ENCODE measurements at places on chromosomes 16 and 17. TPM values are rescaled to one million over a fixed set of nuclear protein-coding genes. Genes with fewer than 3 reads are reported as not detected.

The DNAJC7 gene
- 102 TPM for total RNA-seq

The EPOP gene
- total RNA-seq, result 1.3 TPM

The PNMT gene
- not detected for total RNA-seq

The SGCA gene
- total RNA-seq, result 0.64 TPM

The WNT3 gene
- 3.0 TPM for total RNA-seq

The ZNF778 gene
- total RNA-seq, result 6.9 TPM

DNA sequence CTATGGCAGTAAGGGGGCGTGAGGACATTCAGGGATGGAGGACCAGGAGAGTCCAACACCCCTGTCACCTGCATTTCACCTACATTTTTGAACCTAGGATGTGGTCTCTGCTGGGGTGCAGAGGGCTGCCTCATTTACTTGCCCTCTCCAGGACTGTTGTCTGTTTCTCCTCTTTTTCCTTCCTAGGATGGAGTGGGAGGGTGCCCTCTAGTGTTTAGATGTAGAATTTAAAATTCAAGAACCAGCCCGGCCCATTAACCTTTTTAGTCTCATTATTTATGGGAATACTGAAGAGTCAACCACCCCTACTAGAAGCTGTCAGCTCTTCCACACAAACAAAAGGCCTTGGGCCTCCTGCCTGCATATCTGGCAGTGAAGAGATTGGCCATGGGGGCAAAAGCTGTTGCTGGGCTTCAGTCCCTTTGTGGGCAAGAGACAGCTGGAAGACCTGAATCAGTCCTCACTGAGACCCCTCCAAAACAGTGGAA lies 2.5 kb upstream of the STARD3 start:
- peak; percentile 37 for DNase-seq
- H3K27ac ChIP-seq, result no peak overlapping the region
- no peak overlapping the region for H3K4me3 ChIP-seq
- no peaks in the 10 kb centered on the region for H3K36me3 ChIP-seq
- peaks cover 16% of the 10 kb centered on the region for H3K27me3 ChIP-seq
- peaks cover 26% of the 10 kb centered on the region for H3K4me1 ChIP-seq

DNA sequence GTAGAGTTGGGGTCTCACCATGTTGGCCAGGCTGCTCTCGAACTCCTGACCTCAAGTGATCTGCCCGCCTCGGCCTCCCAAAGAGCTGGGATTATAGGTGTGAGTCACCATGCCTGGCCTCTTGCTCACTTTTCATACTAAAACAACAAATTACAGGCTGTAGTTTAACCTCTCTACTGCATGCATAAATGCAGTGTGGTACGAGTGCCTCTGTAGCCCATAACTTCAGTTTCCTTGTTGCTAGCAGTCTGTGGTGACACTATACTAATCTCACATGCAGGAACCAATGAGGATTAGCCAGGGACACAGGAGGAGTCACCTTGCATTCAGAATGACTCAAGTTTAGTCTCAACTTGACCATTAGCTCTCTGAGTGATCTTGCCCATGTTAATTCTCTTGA lies 20.1 kb downstream of the HMOX2 start:
- H3K36me3 ChIP-seq, result peaks cover 30% of the 10 kb centered on the region
- peak; percentile 96 for DNase-seq
- 0 out of 2 replicates have a peak, but pooled peaks cover 3% of the 10 kb centered on the region for H3K27me3 ChIP-seq
- H3K27ac ChIP-seq, result peak overlapping the region; percentile 98
- peak overlapping the region; percentile 76 for H3K4me3 ChIP-seq

DNA sequence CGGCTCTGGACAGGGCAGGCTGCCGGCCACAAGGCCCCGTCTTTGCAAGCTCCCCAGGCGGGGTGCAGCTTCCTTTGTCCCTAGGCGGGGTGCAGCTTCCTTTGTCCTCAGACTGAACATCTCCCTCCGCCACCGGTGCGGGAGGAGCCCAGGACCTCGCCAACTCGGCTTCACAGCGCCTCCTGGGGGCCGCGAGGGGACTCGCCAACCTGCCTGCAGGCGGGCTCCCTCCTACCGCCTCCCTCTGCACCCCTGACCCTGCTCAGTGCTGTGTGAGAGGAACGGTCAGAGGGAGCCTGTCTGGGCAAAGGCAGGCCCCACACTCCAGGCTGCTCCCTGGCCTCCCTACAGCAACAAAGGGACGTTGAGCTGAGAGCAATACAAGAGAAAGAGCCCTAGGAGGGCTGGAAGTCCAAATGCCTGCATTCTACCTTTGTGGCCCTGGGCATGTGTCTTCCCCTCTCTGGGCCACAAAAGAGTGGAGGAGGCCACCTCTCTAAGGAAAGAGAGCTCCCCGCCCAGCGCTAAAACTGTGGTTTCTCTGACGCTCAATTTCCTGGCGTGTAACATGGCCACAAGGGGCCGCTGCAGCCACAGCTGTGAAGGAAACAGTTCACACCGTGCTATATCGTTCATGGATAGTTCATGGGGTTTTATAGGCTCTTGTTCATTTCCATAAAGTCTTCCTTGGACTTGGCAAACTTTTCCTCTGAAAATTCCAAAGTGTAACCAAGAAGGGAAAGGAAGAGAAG lies 20.9 kb upstream of the KRT19 start:
- H3K27ac ChIP-seq, result peak overlapping the region; percentile 88
- peaks cover 7% of the 10 kb centered on the region for H3K27me3 ChIP-seq
- H3K36me3 ChIP-seq, result peaks cover 15% of the 10 kb centered on the region
- H3K4me3 ChIP-seq, result peak overlapping the region; percentile 52
- H3K4me1 ChIP-seq, result peaks cover 53% of the 10 kb centered on the region

DNA sequence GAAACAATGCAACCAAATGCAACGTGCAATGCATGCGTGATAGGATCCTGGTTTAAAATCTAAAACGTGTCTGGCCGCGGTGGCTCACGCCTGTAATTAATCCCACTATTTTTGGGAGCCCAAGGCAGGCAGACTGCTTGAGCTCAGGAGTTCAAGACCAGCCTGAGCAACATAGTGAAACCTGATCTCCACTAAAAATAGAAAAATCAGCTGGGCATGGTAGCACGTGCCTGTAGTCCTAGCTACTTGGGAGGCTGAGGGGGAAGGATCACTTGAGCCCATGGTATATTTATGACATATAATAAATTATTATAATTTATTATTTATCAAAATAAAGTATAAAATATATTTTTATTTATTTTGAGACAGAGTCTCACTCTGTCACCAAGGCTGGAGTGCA lies 241.8 kb downstream of the PARN start:
- H3K36me3 ChIP-seq, result no peaks in the 10 kb centered on the region
- H3K4me1 ChIP-seq, result no peaks in the 10 kb centered on the region

DNA sequence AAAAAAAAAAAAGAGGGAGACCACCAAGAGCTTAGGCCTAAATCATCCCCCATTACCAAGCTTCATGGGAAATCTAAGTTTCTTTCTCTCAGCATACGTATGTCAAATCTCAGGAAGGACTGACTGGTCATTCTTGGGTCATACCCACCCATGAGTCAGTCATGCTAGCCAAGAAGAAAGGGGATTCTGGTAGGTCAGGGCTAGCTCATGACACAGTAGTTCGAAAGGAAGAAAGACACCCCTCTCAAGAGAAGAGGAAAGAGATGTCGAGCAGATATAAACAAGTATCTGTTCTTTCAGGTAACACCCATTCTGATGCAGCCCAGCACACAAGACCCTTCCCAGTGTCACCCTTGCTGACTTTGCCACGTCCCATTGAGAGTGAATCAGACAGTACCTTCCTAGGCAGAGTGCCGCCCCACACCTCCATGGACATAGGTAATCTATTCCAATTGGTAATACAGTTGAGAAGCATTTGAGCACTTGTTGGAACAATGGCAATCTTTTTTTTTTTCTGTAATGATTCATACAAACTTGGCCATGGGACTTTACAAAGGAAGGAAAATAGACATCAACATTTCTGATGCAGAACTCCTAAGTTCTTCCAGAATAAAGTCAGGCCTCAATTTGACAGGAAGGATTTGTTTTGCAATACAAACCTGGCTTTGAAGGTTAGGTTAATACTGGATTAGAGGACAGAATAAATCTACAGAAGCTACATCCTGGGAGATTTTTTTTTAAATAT lies 38.2 kb downstream of the COPRS start:
- H3K4me1 ChIP-seq, result peaks cover 34% of the 10 kb centered on the region
- DNase-seq, result no peak
- H3K27me3 ChIP-seq, result no peaks in the 10 kb centered on the region
- H3K36me3 ChIP-seq, result peaks cover 8% of the 10 kb centered on the region
- no peak overlapping the region for H3K4me3 ChIP-seq
- H3K27ac ChIP-seq, result no peak overlapping the region

DNA sequence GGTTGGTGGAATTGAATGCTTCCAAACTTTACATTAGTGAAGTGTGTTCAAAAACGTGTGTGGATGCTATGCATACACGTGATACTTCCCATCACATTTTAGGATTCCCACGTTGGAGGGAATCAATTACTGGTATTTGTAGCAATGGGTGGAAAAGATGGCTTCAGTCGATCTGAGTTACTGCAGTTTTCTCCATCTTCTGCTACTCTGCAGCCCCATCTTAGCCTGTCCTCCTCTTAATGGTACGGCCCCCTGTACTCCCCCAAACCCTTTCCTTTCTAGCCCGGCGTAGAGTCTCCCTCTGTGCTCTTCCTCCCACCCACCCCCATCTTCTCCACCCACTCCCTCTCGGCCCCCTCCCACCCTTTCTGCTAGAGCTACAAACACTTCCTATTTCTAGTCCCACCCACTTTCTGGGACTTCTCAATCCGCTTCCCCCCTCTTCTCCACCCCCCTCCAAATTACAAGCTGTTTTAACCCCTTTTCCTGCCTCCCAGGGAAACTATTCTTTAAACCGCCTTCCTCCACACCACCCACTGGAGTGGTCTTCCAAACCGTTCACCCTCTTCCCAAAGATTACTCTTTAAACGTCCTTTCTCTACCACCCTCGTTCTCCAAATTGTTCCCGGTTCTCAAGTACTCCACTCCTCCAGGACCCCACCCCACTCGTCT lies 1.1 kb downstream of the CHTF8 start:
- peak overlapping the region; percentile 91 for H3K27ac ChIP-seq
- peaks cover 2% of the 10 kb centered on the region for H3K27me3 ChIP-seq
- no peak for DNase-seq
- H3K36me3 ChIP-seq, result peaks cover 24% of the 10 kb centered on the region
- H3K4me3 ChIP-seq, result peak overlapping the region; percentile 99
- peaks cover 54% of the 10 kb centered on the region for H3K4me1 ChIP-seq

DNA sequence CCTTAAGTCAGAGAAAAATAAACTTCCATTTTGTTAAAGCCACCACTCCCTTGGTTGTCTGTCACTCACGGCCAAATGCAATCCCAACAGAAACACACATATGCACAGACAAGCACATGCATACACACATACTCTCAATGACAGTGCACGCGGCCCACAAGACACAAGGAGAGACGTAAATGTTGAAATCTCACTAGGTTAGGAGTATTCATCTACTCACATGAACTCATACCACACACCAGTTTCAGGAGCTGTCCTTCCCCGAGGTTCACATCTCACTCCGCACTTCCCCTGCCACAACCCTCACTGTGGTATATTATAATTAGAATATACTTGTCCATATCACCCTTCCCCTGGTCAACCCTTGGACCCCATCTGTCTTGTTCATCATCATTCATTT lies 30.5 kb upstream of the CRYBA1 start:
- no peak for DNase-seq
- H3K4me3 ChIP-seq, result no peak overlapping the region
- peaks cover 46% of the 10 kb centered on the region for H3K4me1 ChIP-seq

DNA sequence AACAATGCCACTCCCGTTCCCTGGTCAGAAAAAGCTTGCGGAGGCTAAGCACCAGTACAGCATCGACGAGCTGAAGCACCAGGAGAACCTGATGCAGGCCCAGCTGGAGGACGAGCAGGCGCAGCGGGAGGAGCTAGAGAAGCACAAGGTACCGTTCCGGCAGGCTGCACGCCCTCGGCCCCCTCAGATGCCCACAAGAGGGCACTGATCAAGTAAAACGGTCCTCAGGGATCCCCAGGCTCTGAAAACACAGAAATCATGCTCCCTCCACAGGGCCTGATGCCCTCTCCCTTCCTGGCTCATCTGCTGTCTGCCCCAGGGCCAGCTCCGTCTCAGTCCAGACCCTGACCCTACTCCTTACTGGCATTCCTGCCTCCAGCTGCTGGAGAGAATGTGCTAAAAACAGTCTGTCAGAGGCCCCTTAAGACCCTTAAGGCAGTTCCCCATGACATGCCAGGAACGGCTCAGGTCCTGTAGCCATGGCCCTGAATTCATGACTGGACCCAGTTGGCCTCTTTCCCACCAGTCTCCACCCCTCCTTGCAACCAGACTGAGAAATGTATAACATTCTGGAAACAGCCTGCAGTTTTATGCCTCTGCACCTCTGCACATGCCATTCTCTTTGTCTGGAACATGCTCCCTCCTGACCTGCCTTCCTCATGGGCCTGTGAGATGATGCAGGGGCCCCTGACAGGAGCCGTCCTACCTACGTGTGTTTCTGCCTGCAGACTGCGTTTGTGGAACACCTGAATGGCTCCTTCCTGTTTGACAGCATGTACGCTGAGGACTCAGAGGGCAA lies 21.8 kb downstream of the DRC3 start:
- no peak overlapping the region for H3K4me3 ChIP-seq
- H3K27me3 ChIP-seq, result peaks cover 2% of the 10 kb centered on the region
- no peaks in the 10 kb centered on the region for H3K36me3 ChIP-seq
- H3K4me1 ChIP-seq, result peaks cover 39% of the 10 kb centered on the region
- H3K27ac ChIP-seq, result no peak overlapping the region

- H3K27ac ChIP-seq, result no peak overlapping the region
- 0 out of 2 replicates have a peak, but pooled peaks cover under 1% of the 10 kb centered on the region for H3K27me3 ChIP-seq
- H3K4me1 ChIP-seq, result no peaks in the 10 kb centered on the region
- no peak overlapping the region for H3K4me3 ChIP-seq
- H3K36me3 ChIP-seq, result no peaks in the 10 kb centered on the region
These were observed 52.6 kb downstream of the MAP2K6 start for GRCh38 chr17:69466905-69467667.

- no peak overlapping the region for H3K27ac ChIP-seq
- H3K4me3 ChIP-seq, result no peak overlapping the region
- H3K36me3 ChIP-seq, result peaks cover 19% of the 10 kb centered on the region
- no peak for DNase-seq
- H3K4me1 ChIP-seq, result peaks cover 9% of the 10 kb centered on the region
These were observed 4.0 kb upstream of the KAT8 start for GRCh38 chr16:31113121-31114120.

- no peaks in the 10 kb centered on the region for H3K36me3 ChIP-seq
- no peak overlapping the region for H3K4me3 ChIP-seq
- no peak overlapping the region for H3K27ac ChIP-seq
- no peak for DNase-seq
- no peaks in the 10 kb centered on the region for H3K4me1 ChIP-seq
These were observed 119.6 kb upstream of the CNTNAP4 start for GRCh38 chr16:76157629-76158028.

DNA sequence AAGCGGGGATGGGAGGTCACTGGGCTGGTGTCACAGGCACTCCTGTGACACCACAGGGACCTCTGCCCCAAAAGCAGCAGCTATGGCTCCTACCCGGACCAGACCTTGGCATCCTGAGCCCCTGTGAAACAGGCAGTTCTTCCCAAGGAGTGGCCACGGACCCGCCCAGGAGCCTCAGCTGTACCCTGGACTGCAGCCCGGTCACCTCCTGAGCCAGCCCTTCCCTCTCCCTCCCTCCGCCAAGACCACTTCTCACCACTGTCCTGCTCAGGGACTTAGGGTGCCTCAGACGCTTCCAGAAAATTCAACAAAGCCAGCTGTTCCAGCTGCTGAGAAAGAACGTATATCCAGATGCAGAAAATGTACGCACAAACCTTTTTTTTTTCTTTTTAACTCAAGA lies 13.9 kb upstream of the NCBP3 start:
- H3K27ac ChIP-seq, result no peak overlapping the region
- peaks cover 5% of the 10 kb centered on the region for H3K36me3 ChIP-seq
- peaks cover 2% of the 10 kb centered on the region for H3K27me3 ChIP-seq
- H3K4me1 ChIP-seq, result peaks cover 2% of the 10 kb centered on the region
- no peak overlapping the region for H3K4me3 ChIP-seq

Measured in HFFc6 (cell line).